NCI-H1930 (cell line): ENCODE measurements at places on chromosomes 4 and X.

GRCh38 chr4:108943976-108944591 lies 181.2 kb upstream of the ETNPPL start:
- DNase-seq: no peak

GRCh38 chrX:112085149-112085548 lies 2.6 kb upstream of the TRPC5 start:
- DNase-seq: no peak

DNA sequence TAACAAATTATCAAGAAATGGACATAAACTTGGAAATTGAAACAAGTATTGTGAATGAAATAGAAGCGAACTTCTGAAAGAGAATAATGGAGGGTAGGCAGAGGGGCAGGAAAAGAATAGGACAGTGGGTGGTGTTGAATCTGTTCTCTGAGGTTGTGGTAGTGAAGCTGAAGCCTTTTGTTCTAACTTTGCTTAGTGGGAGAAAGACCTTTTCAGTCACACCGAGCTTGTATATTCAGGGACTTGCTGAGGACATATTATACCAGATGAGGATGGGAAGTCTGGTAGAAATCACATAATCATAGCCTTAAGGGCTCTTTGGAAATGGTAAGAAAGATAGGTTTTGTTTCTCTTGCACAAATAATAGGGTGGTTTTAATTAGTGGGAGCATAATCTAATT lies 115.4 kb upstream of the NDST4 start:
- no peak for DNase-seq

DNA sequence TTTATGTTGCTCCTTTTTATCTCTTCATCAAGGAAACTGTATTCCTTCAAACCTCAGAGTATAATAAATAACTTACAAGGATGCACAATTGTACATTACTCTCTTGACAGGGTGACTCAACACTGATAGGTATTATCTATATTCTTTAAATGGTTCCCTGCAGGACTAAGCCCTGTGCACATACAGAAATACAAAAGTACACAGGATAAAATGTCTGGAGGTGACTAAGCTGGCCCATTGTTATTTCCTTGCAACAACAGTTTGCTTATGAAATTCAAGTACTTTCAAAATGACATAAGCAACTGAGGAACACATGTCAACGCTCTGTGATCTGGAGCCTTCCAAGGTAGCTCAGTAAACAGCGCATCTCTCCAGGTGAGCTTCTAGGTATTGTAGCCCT lies 83.8 kb upstream of the RPL34 start:
- no peak for DNase-seq

DNA sequence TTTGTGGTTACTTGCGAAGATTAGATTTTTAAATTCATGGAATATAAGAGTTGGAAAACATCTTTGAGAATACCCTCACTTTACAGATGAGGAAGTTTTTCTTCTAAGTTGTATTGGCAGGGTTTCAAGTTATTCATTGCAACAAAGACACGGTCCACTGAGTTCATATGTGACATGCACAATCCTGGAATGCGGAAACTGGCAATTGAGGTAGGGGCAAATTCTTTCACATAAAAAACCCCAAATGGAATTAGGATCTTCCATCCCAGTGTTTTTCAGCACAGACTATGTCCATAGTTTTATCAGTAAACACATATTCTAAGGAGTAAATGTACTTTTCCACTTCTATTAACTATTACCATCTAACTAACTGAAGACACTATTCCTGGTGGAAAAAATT lies 81.8 kb upstream of the NAP1L5 start:
- no peak for DNase-seq

GRCh38 chr4:26028793-26029567 lies 115.0 kb downstream of the SMIM20 start:
- no peak for DNase-seq

- DNase-seq: no peak
Observed at GRCh38 chr4:141635736-141636081, 674 bp upstream of the IL15 start.

GRCh38 chr4:53589511-53589910 lies 1.8 kb downstream of the LNX1 start:
- no peak for DNase-seq

DNA sequence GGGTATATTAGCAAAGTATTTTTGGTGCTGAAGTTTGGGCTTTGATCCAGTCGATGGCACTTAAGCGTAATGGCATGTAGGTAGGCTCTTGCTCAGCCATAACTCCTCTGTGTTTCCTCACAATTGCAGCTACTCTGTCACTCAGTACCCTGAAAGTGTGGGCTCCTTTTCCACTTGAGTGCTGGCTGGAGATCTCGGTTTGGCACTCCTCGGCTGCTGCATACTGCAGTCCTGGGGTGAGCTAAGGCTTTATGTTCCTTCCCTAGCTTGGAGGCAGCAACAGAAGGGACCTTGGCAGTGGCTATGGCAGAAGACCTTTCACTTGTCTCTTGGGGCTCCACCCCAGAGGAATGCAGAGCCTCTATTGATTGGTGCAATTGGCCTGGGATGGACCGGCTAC lies 106.7 kb upstream of the GRXCR1 start:
- no peak for DNase-seq

- DNase-seq: no peak
Observed at GRCh38 chr4:102546635-102547034, 45.5 kb downstream of the NFKB1 start.

DNA sequence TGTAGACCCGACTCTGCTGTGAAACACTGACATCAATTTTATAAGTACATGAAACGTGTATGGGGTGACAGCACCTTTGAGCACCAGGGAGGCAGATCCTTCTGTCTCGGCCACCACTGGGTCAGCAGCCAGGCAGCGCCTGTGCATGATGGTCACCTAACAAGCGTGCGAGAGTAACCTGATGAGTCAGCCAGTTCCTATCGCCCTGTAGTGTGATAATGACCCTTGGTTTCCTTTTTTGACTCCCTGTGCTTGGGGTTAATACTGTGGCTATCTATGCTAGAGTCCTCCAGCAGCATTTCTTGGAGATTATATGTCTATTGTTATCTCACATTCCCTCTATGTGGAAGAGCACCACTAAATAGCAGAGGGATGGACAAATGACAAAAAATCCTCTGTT lies 101.6 kb downstream of the NPNT start:
- DNase-seq: no peak
